ENCODE measurements at places on chromosomes 2 and 18.

GRCh38 chr2:175769200-175769599, 232.9 kb downstream of the LNPK start:
- no peak for DNase-seq

GRCh38 chr2:74072565-74072964, 75.1 kb downstream of the BOLA3 start:
- DNase-seq = no peak

GRCh38 chr2:209864716-209865295, 93.2 kb downstream of the UNC80 start:
- DNase-seq = no peak

GRCh38 chr2:64839844-64840243, 149.4 kb upstream of the SLC1A4 start:
- DNase-seq = peak; percentile 35

- no peak for DNase-seq
Observed at GRCh38 chr2:232973011-232973735, 39.9 kb downstream of the NGEF start.

- peak; percentile 98 for DNase-seq
Observed at GRCh38 chr2:77228391-77228790, 293.8 kb downstream of the LRRTM4 start.

DNA sequence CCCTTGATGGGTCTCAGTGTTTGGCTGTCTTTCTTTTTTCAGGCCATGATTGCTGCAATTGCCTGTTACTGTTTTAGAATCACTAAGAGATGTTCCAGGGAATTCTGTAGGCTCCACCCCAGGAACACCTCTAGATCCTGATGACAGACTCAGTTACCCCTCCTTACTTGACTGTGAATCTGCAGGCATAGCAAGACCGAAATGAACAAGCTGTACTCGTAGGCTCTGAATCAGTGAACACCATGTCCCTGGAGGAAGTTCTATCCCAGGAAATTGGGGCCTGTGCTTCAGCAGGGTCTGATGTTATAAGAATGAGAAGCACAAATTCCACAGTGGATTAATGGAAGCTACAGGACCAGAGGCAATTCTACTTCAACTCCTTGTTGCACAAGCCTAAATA, 148.6 kb downstream of the COPS8 start:
- no peak for DNase-seq

DNA sequence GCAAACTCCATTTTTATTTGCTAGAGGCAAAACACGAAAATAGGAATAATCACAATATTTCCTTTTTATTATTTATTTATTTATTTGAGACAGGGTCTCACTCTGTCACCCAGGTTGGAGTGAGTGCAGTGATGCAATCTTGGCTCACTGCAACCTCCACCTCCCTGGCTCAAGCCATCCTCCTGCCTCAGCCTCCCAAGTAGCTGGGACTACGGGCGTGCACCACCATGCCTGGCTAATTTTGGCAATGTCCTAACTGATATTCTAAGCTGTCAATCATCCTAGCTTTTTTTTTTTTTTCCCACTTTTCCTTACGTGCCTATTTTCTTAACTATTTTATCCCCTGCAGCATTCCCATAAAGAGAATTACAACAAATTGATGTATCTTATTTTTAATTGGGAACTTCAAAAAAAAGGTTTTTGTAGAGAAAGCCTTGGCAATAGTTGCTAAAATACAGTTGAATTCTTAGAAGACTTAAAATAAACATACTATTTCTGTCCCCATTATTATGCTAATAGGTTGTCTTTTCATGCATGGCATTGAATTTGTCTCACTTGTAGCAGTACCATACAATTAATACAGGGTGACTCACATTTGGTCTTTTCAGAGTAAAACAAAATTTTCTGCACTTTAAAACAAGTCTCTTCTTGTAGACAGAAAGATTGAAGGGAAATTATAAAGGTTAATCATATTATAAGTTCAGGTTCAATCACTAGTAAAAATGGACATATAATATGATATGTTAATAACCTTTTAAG, 153.5 kb downstream of the SLC39A10 start:
- peak; percentile 12 for DNase-seq

GRCh38 chr18:42564761-42565160, 550.7 kb downstream of the RIT2 start:
- no peak for DNase-seq

DNA sequence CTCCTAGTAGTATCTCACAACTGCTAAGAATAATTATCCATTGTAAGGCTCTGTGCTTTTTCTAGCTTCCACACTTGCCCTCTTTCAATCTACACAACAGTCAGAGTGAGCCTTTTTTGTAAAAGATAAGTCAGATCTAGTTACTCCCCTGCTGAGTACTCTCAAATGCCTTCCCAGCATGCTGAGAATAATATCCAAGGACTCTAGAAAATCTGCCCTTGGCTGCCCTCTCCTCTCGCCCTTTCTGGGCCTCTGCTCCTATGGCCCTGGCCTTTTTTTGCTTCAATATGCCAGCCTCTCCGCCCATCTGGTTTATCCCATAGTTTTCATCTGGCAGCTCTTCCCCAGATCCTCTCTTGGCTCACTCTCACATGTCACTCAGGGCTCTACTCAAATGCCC, 455.9 kb upstream of the UBE2E3 start:
- no peak for DNase-seq

- DNase-seq = no peak
Observed at GRCh38 chr2:39118786-39119499, 1.9 kb downstream of the SOS1 start.

DNA sequence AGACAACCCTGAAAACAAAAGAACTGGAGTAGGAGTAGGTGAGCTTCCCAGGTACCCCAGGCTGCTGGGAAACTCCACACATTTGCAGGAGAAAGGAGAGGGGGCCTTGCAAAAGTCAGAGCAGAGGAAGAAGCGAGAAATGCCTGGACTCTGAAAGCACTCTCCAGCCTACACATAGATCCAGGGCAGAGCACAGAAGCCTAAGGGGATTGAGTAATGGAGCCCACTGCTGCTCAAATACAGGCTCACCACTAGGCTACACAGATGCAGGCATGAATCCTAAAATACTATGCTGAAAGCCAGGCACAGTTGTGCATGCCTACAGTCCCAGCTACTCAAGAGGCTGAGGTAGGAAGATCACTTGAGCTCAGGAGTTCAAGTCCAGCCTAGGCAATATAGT, 33.4 kb downstream of the OSBPL1A start:
- no peak for DNase-seq

DNA sequence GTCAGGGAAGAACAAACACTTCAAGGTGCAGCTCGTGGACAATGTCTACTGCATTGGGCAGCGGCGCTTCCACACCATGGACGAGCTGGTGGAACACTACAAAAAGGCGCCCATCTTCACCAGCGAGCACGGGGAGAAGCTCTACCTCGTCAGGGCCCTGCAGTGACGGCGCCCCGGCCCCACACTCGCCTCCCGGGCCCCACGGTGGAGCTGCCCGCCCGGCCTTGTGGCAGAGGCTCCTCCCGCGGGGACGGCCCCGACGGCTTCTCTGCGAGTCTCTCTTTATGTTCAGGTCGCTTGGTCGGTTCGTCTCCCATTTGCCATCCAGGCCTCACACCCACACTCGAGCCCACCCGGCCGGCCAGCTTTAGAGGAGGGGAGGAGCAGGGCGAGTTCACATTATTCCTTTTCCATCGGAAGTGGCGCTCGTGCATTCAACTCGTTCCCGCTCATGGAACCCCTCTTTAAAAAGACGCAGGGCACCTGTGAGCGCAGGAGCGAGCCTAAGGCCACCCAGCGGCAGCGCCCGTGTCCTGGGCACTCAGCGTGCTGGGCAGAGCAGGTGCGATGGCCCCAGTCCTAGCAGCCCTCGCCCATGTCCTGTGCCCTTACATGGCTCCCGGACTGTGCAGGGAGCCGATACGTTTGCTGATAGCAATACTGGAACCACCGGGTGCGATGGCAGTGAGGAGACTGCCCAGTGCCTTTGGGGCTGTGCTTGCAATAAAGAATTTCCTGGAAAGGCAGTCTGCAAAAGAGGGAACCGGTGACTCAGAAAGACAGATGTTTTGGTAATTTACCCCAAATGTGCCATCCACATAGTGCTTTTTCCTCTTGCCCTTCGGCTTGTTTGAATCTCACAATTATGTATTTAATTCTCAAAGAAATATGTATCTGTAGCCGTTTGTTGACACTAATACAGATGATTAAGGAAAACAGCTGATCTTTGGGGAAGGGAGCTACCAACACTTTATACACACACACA, 148.6 kb downstream of the NCK2 start:
- no peak for DNase-seq

- no peak for DNase-seq
Observed at GRCh38 chr2:64918220-64918886, 70.8 kb upstream of the SLC1A4 start.

- no peak for DNase-seq
Observed at GRCh38 chr18:2964361-2965010, 48.5 kb downstream of the LPIN2 start.

DNA sequence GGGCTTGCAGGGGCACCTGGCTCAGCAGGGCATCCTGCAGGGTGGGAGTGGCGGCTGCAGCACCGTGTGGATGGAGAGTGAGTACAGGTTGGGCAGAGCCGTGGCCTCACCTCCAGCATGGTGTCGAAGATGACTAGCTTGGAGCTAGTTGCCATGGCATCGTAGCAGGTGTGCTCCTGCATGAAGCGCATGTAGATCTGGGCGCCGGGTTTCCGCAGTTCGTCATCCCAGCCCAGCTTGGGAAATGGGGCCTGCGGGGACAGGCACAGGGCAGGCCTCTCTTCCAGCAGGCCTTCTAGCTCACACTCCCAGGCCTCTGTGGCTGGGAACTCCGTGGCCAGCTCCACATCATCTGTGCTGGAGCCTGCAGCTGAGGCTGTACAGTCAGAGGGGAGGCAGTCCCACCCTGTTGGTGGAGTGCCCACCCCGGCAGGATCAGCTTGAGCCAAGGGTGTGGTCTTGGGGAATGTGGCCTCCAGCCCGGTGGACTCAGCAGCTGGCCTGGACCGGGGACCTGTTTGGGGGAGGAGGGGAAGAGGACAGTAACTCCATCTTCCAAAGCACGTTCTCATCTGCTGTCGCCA, 1.6 kb downstream of the PRKAG3 start:
- DNase-seq = peak; percentile 5

- DNase-seq = peak; percentile 32
Observed at GRCh38 chr18:78659748-78660147, 319.9 kb upstream of the SALL3 start.

GRCh38 chr2:33528441-33528950, 52.0 kb downstream of the RASGRP3 start:
- no peak for DNase-seq

DNA sequence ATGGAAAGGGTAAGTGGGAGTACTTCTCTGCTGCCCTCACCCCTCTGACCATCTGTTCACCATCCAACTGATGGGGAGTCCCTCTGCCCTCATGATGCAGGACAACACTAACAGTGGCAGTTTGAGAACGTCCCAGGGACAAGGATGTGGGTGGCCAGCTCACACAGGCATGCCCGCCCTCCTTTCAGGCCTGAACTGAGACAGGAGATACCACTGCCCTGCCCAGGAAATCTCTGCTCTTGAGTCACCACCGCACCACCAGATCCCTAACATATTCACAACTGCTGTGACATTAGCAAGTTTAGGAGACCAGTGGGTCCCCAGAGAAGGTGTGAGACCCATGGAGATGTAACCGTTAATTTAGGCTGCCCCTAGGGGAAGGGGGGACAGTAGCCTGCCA, 66.2 kb downstream of the TRAPPC8 start:
- no peak for DNase-seq

GRCh38 chr2:84938194-84938879, 32.6 kb upstream of the KCMF1 start:
- DNase-seq = no peak

- no peak for DNase-seq
Observed at GRCh38 chr2:240920783-240921231, 14.7 kb downstream of the CROCC2 start.

GRCh38 chr2:12824351-12824777, 107.6 kb downstream of the TRIB2 start:
- DNase-seq = peak; percentile 72

DNA sequence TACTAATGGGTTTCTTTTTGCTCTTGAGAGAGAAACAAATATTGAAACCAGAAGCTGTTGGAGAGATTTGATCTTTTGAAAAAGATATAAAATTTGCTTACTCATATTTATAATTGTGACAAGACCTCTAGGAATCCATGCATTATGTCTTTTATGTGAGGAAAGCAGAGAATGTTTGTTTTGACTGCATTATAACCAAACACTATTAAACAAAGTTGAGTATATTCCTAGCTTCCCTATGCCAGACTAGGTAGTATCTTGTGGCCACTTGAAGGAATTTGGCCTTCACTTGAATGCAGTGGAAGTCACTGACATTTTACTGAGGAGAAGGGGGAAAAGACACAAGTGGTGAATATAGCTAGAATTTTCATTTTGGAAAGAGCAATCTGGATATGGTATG, 521.8 kb upstream of the ZEB2 start:
- DNase-seq = no peak

GRCh38 chr2:236512902-236513435, 56.7 kb upstream of the ACKR3 start:
- peak; percentile 67 for DNase-seq

DNA sequence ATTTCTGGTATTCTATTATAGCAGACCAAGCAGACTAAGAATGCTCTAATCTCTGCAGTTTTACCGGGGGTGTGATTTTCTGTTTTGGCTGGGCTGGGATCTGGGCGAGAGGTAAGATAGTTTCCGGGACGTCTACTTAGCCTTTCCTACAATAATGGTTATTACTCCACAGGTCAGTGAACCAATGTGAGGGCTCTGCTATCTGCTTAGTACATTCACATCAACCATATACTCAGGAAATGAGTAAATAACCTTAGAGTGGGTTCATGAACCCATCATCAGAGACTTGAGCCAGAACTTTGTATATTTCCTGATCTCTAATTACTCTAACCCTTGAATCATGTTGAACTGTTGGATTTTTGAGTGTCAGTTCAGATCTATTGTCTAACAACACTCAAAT, 90.1 kb upstream of the NOL4 start:
- no peak for DNase-seq

GRCh38 chr2:112841295-112842044, 4.9 kb upstream of the IL1B start:
- DNase-seq = no peak

DNA sequence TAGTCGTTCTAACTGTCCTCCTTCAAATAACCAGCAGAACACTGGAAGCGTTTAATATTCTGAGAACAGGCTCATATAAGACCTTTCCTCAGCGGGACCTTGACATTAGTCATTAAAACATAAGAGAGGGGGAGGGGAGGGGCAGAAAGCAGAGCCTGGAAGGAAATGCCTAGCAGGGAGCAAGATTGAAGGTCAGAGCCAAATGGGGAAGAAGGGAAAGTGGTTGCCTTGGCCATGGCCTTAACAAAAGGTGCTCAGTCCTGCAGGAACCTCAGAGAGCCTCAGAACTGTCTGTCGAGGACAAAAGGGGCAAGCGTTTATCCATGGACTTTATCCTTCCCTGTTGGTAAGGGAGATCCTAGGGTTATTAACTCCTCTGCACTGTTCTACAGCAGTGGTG, 856 bp upstream of the PLA2R1 start:
- DNase-seq = peak; percentile 26
